ENCODE measurements at places on chromosomes 2 and 18.

DNA sequence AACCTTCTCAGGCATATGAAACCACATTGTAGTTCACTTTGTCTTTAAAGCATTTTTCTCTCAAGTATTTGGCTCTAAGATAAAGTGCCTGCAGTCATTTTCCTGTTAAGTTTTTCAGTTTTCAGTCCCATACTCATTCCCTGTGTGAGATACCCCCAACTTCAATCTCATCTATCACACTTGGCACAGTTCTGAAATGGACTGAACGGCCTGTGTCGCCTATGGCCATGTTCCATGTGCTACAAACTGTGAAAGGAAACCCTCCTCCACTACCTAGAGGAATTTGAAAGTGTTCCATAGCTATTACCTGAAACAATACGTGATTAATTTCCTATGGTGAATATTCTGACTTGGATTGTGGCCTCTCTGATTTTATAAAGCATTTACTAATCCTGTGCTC lies 319.1 kb downstream of the CTNNA2 start:
- no peak for DNase-seq

- DNase-seq, result no peak
Observed at GRCh38 chr2:217931846-217932560, 70.8 kb downstream of the TNS1 start.

GRCh38 chr2:10135296-10136089 lies 13.0 kb downstream of the RRM2 start:
- DNase-seq, result no peak

GRCh38 chr2:42961385-42961811 lies 169.0 kb upstream of the HAAO start:
- DNase-seq, result no peak

DNA sequence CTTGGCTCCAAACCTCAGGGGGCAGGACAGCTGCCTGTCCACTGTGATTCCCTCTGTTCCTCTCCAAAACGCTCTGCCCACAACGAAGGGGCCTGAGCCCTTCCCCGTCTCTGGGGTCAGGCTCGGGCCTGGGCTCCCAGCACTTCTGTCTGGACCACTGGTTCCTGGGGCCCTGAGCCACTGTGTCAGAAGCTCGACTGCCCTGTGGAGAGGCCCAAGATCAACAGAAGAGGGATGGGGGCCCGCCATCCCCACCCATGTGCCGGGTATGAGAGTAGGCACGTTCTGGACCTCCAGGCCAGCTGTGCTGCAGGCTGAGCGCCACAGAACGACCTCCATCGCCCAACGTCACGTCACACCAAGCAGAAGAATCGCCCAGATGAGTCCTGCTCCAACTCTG lies 119.9 kb upstream of the HS6ST1 start:
- no peak for DNase-seq

DNA sequence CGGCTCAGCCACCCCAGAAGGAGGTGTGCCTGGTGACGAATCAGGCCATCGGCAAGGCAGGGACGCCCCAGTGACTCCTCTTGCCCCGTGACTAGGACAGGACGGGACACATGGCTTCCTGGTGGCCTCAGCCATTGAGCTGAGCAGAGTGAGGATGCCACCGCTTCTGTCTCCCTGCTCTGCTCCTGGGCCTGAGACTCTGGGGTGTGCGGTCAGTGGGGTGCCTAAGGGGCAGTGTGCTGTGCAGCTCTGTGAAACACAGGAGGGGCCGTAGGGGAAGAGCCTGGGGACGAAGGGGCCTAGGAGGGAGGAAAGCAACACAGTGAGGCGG lies 24.3 kb downstream of the IGFBP5 start:
- DNase-seq, result no peak

GRCh38 chr2:234478121-234478858 lies 18.6 kb downstream of the ARL4C start:
- DNase-seq, result no peak

DNA sequence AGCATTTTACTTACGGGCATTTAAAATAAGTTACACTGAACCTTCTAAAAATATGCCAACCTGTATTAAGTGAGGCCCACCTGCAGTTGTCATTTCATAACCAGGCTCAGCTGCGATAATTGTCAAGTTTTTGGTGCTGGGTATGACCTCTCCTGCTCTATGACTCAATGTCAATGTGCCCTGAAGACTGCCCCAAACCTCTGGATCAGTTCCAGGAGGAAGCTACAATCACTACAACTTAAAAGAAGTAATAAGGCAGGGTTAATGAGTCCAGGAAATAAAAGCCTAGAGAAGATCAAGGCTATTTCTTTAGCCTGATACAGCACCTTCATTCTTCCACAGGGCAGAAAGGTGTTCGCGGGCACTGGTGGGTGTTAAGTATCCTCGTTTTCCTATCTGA lies 22.9 kb downstream of the POLR1A start:
- no peak for DNase-seq

GRCh38 chr2:159456500-159457426 lies 159.6 kb downstream of the BAZ2B start:
- peak; percentile 15 for DNase-seq

DNA sequence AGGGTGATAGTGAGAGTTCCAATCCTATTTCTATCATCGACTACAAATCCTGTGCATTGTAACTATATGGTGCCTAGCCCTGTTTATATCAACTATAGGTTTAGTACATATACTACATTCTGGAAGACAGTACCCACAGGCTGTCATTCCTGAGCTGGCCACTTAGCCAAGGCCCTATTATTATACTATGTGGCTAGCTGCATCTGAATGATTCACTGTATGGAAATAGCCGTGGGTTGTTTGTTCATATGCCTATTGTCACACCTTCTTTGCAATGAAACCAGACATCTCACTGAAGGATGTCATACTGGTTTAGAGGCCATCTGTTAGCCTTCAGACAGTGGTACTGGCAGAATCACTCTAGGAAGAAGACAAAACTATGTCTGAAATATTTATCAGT lies 62.3 kb upstream of the FSIP2 start:
- no peak for DNase-seq

GRCh38 chr2:226087505-226088365 lies 688.2 kb downstream of the NYAP2 start:
- no peak for DNase-seq

- DNase-seq, result no peak
Observed at GRCh38 chr2:200373973-200374416, 67.5 kb downstream of the SPATS2L start.

- no peak for DNase-seq
Observed at GRCh38 chr2:235979753-235980435, 188.3 kb downstream of the GBX2 start.

DNA sequence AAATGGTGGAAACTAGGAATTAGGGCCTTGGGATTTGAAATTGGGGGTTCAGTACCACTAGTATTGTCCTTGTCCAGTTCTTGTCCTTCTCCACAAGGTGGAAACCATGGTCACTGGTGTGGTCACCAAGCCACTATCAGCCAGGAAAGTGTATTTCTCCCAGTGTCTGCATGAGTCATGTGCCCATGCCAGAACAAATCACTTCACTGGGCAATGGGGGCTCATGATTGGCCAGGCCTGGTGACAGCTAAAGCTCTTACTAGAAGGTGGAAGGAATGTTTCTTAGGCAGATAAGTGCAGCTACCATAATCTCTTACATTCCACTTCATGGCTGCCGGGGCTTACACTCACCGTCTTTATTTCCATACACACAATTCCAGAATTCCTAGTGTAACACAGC lies 124.8 kb upstream of the TACR1 start:
- no peak for DNase-seq

DNA sequence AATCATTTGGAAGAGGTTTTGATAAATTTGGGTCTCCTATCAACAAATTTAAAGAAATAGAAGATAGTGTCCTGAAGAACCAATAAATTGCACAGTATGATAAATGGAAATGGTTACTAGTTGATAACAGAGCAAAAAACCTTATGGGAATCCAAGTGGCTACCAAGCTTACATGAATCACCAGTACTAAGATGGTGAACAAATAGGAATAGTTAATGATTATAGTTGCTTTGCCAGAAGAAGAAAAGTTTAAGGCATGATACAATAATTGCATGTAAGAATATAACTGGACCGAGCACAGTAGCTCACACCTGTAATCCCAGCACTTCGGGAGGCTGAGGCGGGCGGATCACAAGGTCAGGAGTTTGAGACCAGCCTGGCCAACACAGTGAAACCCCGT lies 19.6 kb upstream of the INO80D start:
- DNase-seq, result no peak

GRCh38 chr18:41809652-41810051 lies 145.4 kb upstream of the PIK3C3 start:
- DNase-seq, result no peak

DNA sequence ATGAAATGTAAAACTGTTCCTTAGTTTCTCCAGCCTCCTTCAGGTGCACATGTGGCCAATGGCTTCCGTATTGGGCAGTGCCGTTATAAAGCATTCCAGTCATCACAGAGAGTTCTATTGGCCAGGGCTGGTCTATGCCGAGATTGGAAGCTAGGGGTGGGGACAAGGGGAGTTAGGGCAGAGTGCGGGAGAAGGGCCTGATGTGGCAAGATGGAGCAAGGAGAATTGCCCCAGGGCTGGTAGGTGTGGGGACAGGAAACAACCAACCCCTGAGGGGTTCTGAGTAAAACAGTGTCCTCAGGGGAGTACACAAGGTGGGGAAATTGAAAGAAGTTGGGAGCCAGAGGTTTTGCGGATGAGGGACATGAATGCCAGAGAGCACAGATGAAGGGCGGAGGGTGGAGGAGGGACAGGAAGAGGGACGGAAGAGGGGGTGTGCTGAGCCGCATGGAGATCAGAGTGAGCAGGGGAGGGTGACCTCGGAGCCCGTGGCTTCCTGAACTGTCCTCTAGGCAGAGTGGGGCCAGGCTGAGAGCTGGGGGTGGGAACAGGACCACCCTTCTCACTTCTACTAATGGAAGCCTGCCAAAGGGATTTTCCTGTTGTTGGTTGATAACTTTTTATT lies 9.1 kb upstream of the ATP6V1C2 start:
- no peak for DNase-seq

GRCh38 chr2:175955136-175955535 lies 46.9 kb downstream of the LNPK start:
- DNase-seq, result no peak

GRCh38 chr2:5951471-5951870 lies 259.3 kb downstream of the SOX11 start:
- DNase-seq, result no peak

All from CD14-positive monocyte (primary cell).